ENCODE measurements at places on chromosomes 5 and 9.

DNA sequence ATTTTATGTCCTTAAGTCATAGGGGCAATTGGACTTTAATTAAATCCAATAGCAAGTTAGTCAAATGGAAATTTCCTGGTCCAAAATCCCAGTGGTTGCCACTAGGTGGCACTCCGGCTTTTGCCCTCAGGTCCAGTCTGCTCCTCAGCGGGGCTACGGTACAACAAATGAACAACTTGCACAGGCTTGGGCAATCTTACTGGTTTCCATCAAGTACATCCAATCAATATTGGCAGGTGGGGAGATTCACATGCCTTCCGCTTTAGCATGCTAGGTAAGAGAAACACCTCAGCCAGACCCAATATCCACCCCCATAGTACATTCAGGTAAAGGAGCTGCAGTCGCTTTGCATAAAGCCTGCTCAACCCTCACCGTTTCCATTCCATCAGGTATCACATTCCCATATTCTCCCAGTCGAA, 6.3 kb upstream of the MXD3 start:
- DNase-seq: no peak

GRCh38 chr9:83514767-83515166, 23.4 kb downstream of the FRMD3 start:
- DNase-seq: no peak

- no peak for DNase-seq
Observed at GRCh38 chr5:62538017-62538942, 40.3 kb upstream of the LRRC70 start.

DNA sequence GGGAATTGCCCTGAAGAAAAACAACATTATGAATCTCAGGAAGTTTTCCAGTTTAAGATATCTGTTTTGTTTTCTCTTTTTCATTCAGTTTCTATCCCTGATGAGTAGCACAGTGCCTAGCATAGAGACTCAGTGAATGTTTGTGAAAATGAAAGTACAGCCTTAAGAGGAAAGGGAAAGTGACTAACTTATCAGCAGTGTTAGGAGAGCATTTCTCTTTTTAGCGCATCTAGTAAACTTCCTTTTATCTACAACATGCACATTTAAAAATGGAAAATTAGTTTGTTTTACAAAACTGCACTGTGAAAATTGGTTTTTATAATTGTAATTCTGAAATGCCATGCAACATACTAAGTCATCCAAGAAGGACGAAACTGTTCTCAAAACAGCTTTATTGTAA, 110.8 kb downstream of the SMARCA2 start:
- DNase-seq: no peak

- DNase-seq: no peak
Observed at GRCh38 chr9:89923961-89924504, 319.2 kb downstream of the GADD45G start.

DNA sequence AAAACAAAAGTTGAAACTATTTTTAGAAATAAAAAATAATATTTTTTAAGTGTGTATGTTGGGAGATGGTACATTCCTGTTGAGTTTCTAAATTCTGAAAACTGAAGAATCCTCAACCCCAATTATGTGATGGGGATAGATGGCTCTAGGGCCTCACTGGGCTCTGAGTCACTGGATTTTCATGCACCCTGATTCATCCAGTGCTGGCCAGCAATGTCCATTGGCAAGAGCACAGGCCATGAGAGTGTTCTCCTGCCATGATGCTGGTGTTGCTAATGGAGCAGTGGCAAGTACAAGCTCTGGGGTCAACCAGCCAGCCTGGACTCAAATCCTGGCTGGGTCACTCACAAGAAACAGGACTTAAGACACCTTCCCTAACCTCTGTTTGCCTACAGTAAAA, 23.3 kb downstream of the SMIM23 start:
- DNase-seq: no peak

GRCh38 chr5:172501708-172502320, 47.5 kb upstream of the SH3PXD2B start:
- no peak for DNase-seq

DNA sequence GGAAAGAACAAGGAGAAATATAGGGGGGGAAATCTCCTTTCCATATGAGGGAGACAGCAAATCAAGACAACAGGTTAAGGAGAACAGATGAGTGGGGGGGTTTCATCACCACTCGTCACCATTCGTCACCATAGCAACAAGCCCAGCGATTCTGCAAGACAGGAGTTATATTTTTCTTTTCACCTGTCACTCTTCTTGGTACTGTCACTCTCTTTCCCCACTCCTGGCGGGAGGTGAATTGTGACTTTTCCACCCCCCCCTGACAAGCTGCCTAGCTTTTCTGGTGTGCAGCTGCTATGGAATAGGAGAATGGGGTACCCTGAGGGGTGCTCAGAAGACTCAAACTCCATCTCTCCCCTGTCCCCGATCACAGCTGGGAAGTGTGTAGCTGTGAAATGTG, 239.9 kb downstream of the FAM114A2 start:
- DNase-seq: no peak

DNA sequence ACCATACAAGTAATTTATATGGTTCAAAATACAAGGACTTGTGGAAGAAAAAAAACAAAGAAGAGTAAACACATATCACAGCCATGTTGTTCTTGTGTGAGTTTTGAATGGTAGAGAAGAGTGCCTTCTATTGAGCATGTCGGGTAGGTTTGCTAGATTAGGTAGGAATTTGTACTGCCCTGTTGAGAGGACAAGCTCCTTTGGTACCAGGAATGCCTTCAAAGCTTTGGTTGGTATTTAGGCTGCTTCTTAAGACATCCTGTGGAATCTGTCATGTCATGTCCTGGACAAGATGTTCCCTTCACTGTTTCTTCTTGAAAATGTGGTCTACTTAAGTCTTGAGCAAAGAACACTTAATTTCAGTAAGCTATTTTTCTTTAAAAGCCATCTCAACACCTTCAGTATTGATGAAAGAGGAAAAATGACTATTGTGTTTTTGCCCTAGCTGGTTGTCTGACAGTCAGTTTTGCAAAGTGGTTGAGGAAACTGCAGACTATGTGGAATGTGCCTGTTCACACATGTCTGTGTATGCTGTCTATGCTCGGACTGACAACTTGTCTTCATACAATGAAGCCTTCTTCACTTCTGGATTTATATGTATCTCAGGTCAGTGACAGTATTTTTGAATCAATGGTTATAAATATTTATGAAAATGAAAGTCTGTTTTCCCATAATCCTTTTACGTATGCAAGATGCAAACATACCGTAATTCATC, 296.9 kb downstream of the ADGRV1 start:
- DNase-seq: no peak

DNA sequence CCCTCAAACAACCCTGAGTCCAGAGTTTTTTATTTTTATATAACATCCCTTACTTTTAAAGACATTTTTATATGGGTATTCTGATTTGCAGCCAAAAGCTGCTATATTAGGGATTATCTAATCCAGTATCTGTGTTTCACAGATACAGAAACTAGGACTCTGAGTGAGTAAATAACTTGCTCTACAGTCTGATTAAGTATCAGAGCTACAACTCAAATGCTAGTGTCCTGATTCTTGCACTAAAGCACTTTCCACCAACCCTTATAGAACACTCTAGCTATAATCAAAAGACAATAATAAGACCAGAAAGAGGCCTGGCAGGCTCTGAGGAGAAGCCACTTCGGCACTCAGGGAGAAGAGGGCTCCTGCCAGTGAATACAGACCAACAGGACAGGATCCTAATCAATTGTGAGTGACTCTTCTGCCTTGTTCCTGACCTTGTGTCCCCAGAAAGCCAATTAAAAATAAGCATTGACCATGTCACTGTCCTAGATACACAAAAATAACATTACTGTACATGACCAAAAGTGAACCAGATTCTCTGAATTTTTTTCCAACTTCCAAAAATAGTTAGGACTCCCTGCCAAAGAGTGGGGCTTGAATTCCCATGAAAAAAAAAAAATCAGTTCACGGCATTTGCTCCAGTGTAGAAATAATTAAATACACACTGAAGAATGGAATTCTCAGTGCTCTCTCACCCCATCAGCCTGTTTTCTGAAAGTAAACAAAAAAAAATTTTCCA, 63.6 kb upstream of the MAP3K1 start:
- DNase-seq: no peak

DNA sequence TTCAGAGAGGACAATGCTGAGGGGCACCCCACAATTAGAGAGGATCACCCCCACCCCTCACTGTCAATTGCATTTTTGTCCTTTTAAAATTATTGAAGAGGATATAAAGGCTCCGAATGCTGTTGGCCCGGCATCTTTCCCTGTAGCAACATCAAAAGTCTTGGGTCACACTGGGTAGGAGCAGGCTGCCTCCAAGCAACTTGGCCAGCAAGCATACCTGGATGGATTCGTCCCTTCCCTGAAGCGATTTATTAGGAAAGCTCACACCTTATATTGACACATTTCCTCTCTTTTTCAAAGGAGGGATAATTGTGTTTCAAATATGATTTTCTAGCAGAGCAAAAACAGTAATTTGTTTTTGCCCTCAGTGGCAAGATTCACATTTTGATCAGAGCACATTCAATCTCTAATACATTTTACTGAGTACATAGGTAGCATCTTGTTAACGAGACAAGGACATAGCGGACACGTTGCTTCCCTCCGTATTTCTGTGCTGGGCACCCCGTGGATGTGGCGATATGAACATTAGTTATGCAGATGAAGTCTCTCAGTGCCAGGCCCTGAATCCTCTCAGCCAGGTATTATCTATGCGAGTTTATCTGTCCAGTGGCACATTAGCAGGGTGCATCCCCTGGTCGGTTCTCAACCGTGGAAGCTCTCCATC, 321.5 kb downstream of the NTRK2 start:
- no peak for DNase-seq

- DNase-seq: no peak
Observed at GRCh38 chr5:132487841-132488555, 2.6 kb downstream of the IRF1 start.
